ENCODE measurements at places on chromosomes 6 and 20. TPM values are rescaled to one million over a fixed set of nuclear protein-coding genes. Genes with fewer than 3 reads are reported as not detected.

- no peak overlapping the region for H3K4me3 ChIP-seq
- H3K27me3 ChIP-seq, result peaks cover 2% of the 10 kb centered on the region
- no peaks in the 10 kb centered on the region for H3K36me3 ChIP-seq
- H3K27ac ChIP-seq, result peak overlapping the region; percentile 92
Observed at GRCh38 chr20:43938017-43938655, 23.5 kb downstream of the TOX2 start.

- H3K27me3 ChIP-seq, result no peaks in the 10 kb centered on the region
- no peak overlapping the region for H3K4me3 ChIP-seq
- peaks cover 45% of the 10 kb centered on the region for H3K4me1 ChIP-seq
- peaks cover 20% of the 10 kb centered on the region for H3K36me3 ChIP-seq
Observed at GRCh38 chr6:142914937-142915697, 29.9 kb downstream of the HIVEP2 start.

The MAVS gene
- total RNA-seq, result 38.8 TPM

DNA sequence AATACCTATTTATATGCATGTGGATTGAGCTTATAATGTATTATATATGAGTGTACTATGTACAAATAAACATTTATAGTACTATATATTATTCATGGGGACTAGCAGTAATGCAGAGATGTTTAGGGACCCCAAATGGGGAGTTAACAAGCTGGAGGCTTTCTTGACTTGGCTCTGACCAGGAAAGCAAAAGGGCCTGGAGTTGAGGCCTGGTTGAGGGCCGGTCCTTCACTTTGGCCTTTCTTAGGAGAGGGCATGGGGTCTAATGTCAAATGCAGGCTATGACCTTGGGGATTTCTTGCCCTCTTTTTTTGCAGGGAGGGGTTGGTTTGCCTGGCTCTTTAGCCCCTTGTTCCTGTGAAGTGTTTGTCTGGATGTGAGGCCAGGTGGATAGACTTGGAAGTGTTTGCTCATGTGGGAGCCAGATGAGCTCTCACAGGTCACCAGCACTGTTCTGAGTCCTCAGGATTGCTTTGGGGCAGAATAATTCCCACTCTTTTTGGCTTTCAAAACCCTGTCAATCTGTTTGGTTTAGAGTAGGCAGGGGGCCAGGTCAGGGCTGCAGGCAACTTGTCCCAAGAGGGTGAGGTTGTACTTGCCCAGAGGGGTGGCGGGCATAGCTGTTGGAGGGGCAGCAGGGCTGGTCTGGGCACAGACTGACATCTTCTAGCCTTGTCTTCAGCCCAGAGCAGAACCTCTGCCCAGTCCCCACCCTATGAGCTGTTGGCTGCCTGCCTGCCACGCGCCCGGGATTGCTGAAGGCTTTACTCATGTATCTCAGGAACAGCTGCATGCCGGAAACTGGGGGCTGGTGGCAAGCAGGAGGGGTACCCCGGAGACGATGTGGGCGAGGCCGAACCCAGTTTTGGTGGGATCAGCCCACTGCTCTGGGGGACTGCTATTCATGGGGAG lies 14.6 kb downstream of the TJAP1 start:
- peak overlapping the region; percentile 77 for H3K27ac ChIP-seq
- H3K36me3 ChIP-seq, result peaks cover 9% of the 10 kb centered on the region
- no peaks in the 10 kb centered on the region for H3K27me3 ChIP-seq
- H3K4me3 ChIP-seq, result peak overlapping the region; percentile 77
- peak; percentile 74 for DNase-seq

- H3K27me3 ChIP-seq, result no peaks in the 10 kb centered on the region
- peaks cover 6% of the 10 kb centered on the region for H3K4me1 ChIP-seq
- DNase-seq, result no peak
- H3K27ac ChIP-seq, result no peak overlapping the region
Observed at GRCh38 chr6:99366852-99367251, 17.4 kb upstream of the FAXC start.

- H3K36me3 ChIP-seq, result peaks cover 15% of the 10 kb centered on the region
- no peak for DNase-seq
- no peak within 1 kb of the TSS for H3K27ac ChIP-seq
Observed at GRCh38 chr6:89315249-89315885, at the start of gene GABRR2. Gene GABRR2 (minus strand): TSS chr6:89315299. CDS start chr6:89315165, 134 bp downstream.

DNA sequence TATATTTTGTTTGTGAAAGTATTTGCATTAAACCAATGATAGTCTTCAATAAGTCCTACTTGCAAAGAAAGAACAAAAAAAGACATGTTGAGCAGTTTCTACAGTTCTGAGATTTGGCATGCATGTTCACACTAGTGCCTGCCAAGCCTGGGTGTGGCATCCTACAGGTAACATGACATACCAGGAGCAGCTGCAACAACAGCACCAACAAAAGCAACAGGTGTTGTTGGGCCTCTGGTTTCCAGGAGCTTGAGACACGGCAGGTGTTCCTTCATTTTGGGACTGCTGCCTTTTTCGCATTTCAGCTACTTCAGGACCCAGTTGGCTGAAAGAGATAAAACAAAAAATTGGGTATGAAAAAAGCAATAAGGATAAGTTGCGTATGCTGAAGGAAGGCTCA lies 41.2 kb upstream of the MTRF1L start:
- no peak overlapping the region for H3K27ac ChIP-seq
- no peak for DNase-seq
- H3K27me3 ChIP-seq, result peaks cover 1% of the 10 kb centered on the region
- H3K4me3 ChIP-seq, result no peak overlapping the region

The ZFP64 gene
- 24.3 TPM for total RNA-seq

GRCh38 chr6:127186889-127187288 lies 68.4 kb downstream of the RSPO3 start:
- H3K27ac ChIP-seq, result no peak overlapping the region
- H3K27me3 ChIP-seq, result peaks cover 1% of the 10 kb centered on the region
- H3K4me1 ChIP-seq, result peaks cover 10% of the 10 kb centered on the region
- no peak for DNase-seq
- H3K4me3 ChIP-seq, result no peak overlapping the region

The CYP39A1 gene
- not detected for total RNA-seq

DNA sequence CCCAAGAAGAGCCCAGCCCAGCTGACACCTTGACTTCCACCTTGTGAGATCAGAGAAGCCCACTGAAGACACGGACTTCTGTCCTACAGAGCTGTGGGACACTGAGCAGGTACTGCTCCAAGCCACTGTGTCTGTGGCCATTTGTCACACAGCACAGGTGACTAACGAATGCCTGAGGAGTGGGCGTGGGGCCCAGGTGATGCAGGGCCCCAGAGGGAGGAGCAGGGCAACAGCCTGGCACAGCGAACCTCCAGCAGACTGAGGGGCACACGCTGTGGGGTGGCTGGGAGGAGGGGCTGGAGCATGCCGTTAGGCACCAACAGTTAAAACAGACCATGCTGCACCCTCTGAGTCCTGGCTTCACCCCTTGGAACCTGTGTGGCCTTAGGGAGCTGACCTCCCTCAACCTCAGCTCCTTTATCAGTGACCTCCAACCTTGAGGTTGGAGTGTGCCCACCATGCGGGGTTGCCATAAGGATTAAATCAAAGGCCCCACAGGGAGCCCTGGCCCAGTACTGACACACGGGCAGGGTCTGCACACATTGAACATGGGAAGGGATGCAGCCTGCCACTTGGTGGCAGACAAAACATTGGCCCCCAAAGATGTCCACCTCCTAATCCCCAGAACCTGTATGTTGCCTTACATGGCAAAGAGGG lies 119.9 kb upstream of the CST7 start:
- no peak overlapping the region for H3K27ac ChIP-seq
- no peak overlapping the region for H3K4me3 ChIP-seq
- no peak for DNase-seq
- H3K36me3 ChIP-seq, result no peaks in the 10 kb centered on the region
- peaks cover 14% of the 10 kb centered on the region for H3K4me1 ChIP-seq

DNA sequence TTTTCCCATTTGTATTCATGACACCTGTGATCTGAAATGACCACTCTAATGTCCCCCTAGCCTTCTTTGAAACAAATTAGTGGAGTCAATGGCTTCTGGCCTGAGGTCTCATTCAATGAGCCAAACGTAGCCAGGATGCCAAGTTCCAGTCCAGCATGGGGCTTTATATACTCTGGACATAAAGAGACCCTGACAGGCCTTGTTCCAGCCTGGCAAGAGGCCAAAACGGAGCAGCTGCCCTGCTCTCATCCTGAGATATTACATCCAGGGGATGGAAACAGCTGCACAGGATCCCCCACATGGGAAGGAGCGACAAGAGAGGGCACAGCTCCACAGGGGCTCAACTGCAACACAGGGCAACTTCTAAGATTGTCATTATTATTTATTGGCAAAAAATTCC lies 437.8 kb downstream of the CDH26 start:
- H3K27me3 ChIP-seq, result peaks cover 2% of the 10 kb centered on the region
- H3K4me3 ChIP-seq, result no peak overlapping the region
- no peak overlapping the region for H3K27ac ChIP-seq
- H3K36me3 ChIP-seq, result no peaks in the 10 kb centered on the region

GRCh38 chr6:47852727-47853126 lies 70.9 kb downstream of the OPN5 start:
- no peak for DNase-seq
- H3K36me3 ChIP-seq, result no peaks in the 10 kb centered on the region
- H3K4me1 ChIP-seq, result no peaks in the 10 kb centered on the region
- H3K4me3 ChIP-seq, result no peak overlapping the region
- peaks cover 3% of the 10 kb centered on the region for H3K27me3 ChIP-seq
- no peak overlapping the region for H3K27ac ChIP-seq

The TRMT11 gene
- 13.5 TPM for total RNA-seq

DNA sequence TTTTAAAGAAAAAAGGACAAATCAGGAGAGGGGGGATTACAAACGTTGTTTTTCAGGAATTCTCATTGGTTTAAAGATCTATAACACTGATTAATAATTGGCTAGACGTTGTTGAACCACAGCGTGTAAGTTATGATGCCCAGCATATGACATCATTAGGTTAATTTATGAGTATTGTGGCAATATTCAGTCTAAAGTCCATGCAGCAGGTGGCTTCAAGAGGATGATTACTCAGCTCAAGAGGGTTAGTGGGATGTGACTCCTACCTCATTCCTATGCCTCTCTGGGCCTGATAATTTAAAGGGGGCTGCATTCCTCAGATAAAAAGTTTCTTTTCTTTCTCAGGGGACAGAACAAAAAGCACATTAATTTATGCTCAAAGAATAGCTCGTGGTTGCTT lies 1309.0 kb downstream of the EPHA7 start:
- DNase-seq, result no peak
- H3K36me3 ChIP-seq, result no peaks in the 10 kb centered on the region
- no peaks in the 10 kb centered on the region for H3K27me3 ChIP-seq
- H3K4me1 ChIP-seq, result no peaks in the 10 kb centered on the region
- no peak overlapping the region for H3K27ac ChIP-seq

GRCh38 chr6:12767016-12767415 lies 50.4 kb downstream of the PHACTR1 start:
- H3K4me1 ChIP-seq, result peaks cover 26% of the 10 kb centered on the region
- H3K4me3 ChIP-seq, result no peak overlapping the region
- no peaks in the 10 kb centered on the region for H3K36me3 ChIP-seq

DNA sequence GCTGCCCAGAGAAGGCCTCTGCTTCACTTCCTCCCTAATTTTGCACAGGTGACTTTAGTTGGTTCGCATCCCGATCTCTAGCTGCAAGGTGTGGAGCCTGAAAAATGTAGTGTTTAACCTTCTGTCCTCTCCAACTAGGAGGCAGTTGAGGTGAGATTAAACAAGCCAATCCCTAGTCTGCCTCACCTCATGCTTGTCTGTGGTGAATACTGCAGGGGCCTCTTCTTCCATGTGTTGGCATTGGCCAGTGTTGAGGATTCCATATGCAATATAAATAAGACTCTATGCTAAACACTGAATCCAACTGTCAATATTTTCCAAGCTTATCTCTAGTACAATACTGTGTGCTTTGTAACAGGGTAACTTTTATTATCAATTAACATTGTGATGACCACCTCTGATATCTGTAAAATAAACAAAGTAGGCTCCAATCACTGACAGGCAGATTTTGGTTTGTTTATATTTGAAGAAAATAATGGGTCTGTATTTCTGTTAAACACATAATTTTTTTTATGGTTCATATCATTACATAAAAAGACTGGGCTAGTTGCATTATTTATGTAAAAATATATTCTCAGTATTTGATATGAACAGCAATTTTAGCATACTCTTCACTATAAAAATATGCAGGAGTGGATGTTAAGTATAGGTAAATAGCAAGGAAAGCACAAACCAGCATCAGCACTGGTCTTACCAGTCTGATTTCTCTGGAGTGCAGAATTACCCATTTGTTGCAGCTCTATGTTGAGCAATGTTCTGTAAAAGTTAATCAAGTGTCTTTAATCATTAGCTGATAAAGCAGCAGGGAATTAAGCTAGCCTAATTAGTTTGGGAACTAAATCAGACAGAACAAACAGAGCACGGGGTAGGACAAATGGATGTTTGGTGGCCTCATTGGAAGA lies 74.0 kb downstream of the ANKRD6 start:
- no peaks in the 10 kb centered on the region for H3K36me3 ChIP-seq
- H3K27me3 ChIP-seq, result no peaks in the 10 kb centered on the region
- H3K4me1 ChIP-seq, result no peaks in the 10 kb centered on the region
- H3K27ac ChIP-seq, result no peak overlapping the region
- DNase-seq, result no peak
- H3K4me3 ChIP-seq, result no peak overlapping the region

The FLRT3 gene
- not detected for total RNA-seq

DNA sequence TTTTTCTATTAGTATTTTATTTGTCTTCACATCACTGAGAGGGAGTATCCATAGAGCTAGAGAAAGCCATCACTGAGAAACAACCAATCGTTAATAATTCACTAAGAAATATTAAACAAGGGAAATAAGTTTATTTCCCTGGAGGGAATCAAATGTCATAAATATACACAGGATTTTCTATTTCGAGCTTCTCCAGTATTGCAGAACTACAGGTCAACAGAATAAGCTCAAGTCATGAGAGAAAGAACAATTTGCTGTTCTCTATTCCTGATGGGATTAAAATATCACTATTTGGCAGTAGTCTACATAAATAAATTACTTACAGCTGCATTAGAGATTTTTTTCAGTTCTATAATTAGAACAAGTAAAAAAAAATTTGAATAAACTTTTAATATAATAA lies 2.2 kb upstream of the FAM162B start:
- DNase-seq, result no peak
- no peak overlapping the region for H3K27ac ChIP-seq
- no peaks in the 10 kb centered on the region for H3K36me3 ChIP-seq
- H3K27me3 ChIP-seq, result peaks cover 6% of the 10 kb centered on the region
- H3K4me1 ChIP-seq, result peaks cover 28% of the 10 kb centered on the region

The TNNC2 gene
- total RNA-seq, result not detected

DNA sequence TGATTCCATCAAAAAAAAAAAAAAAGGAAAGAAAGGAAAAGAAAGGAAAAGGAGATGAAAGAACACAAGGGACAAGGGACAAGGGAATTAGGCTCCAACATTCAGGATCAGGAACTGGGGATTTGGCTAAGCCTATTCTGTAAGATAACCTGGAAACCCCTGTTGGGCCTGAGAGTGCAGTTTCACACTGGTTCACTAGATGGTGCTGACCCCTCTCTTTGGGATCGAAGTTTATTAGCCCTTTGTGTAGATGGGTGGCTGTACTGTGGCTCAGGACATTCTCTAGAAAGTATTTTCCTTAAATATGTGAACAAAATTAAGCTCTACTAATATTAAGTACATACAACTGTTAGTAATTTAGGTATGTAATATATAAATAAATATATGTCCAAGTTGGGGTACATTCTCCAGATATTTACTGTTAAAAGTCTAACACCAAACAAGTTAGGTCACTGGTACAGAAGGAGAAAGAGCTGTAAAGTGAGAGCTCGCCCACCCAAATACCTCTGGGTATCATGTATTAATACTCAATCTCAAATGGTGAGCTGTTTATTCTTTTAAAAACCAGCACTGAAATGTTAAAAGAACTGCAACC lies 6.3 kb downstream of the OR2A4 start:
- no peaks in the 10 kb centered on the region for H3K36me3 ChIP-seq
- H3K4me1 ChIP-seq, result 0 out of 2 replicates have a peak, but pooled peaks cover 5% of the 10 kb centered on the region
- no peak overlapping the region for H3K4me3 ChIP-seq
- peak; percentile 61 for DNase-seq
- H3K27ac ChIP-seq, result no peak overlapping the region

The PRSS16 gene
- not detected for total RNA-seq

Measured in HFFc6 (cell line).